ENCODE measurements at places on chromosomes 2 and 18. TPM values are rescaled to one million over a fixed set of nuclear protein-coding genes. Genes with fewer than 3 reads are reported as not detected.
A peak's percentile ranks its signal among the peaks of the same experiment; 100 is the strongest.

GRCh38 chr2:62460175-62460574, 45.8 kb downstream of the TMEM17 start:
- DNase-seq = no peak
- no peak overlapping the region for H3K27ac ChIP-seq
- no peak overlapping the region for H3K4me3 ChIP-seq
- H3K4me1 ChIP-seq = no peaks in the 10 kb centered on the region
- H3K27me3 ChIP-seq = no peaks in the 10 kb centered on the region
- H3K36me3 ChIP-seq = no peaks in the 10 kb centered on the region

The FIGN gene
- total RNA-seq = 27.8 TPM

GRCh38 chr2:200993097-200993496, 29.6 kb upstream of the ORC2 start:
- no peaks in the 10 kb centered on the region for H3K27me3 ChIP-seq
- no peak overlapping the region for H3K27ac ChIP-seq

DNA sequence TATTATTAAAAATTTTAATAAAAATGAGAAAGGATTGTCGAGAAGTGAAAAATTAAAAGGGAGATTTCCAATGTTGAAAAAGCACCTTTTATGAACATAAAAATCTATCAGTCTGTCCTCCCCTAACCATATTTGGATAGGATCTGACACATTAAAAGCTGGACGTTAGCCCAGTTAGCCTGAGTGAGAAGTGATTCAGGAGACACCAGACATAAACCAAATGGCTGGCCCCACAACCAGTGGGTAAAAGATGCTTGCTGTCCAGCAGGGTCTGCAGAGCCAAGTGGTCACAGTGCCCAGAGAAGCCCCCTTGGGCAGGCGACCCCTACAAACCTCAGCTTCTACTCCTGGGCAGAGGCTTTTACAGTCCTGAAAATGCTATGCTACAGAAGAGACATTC, 253.8 kb upstream of the LYPD1 start:
- H3K36me3 ChIP-seq = no peaks in the 10 kb centered on the region
- no peaks in the 10 kb centered on the region for H3K4me1 ChIP-seq
- DNase-seq = no peak
- no peak overlapping the region for H3K27ac ChIP-seq
- no peak overlapping the region for H3K4me3 ChIP-seq
- H3K27me3 ChIP-seq = no peaks in the 10 kb centered on the region

GRCh38 chr2:43100883-43101662, 125.3 kb downstream of the ZFP36L2 start:
- H3K36me3 ChIP-seq = no peaks in the 10 kb centered on the region
- no peaks in the 10 kb centered on the region for H3K4me1 ChIP-seq
- H3K4me3 ChIP-seq = peak overlapping the region; percentile 11
- peak overlapping the region; percentile 76 for H3K27ac ChIP-seq
- H3K27me3 ChIP-seq = no peaks in the 10 kb centered on the region
- peak; percentile 85 for DNase-seq

DNA sequence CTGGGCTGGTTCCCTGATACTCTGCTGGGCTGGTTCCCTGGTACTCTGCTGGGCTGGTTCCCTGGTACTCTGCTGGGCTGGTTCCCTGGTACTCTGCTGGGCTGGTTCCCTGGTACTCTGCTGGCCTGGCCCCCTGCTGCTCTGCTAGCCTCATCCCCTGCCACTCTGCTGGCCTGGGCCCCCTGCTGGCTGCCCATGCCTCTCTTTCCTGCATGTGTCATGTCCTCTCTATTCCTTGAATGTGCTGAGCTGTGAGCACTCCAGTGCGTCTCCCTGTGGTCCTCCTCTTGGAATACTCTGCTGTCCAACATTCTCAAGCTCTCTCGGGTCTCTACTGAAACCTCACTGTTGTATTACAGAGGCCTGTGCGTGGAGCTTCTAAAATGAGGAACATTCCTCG, 216.3 kb downstream of the RNF144A start:
- H3K27ac ChIP-seq = no peak overlapping the region
- H3K4me1 ChIP-seq = no peaks in the 10 kb centered on the region
- H3K36me3 ChIP-seq = no peaks in the 10 kb centered on the region
- no peak overlapping the region for H3K4me3 ChIP-seq
- DNase-seq = no peak

- H3K4me3 ChIP-seq = no peak overlapping the region
- H3K36me3 ChIP-seq = no peaks in the 10 kb centered on the region
- no peaks in the 10 kb centered on the region for H3K4me1 ChIP-seq
- no peaks in the 10 kb centered on the region for H3K27me3 ChIP-seq
- DNase-seq = no peak
Observed at GRCh38 chr2:177796654-177797415, 275.7 kb downstream of the PDE11A start.

The STK11IP gene
- 29.9 TPM for total RNA-seq

GRCh38 chr2:99864561-99865553, 277.5 kb downstream of the AFF3 start:
- H3K36me3 ChIP-seq = no peaks in the 10 kb centered on the region
- no peak overlapping the region for H3K27ac ChIP-seq
- H3K27me3 ChIP-seq = no peaks in the 10 kb centered on the region

The VPS54 gene
- total RNA-seq = 22.0 TPM

DNA sequence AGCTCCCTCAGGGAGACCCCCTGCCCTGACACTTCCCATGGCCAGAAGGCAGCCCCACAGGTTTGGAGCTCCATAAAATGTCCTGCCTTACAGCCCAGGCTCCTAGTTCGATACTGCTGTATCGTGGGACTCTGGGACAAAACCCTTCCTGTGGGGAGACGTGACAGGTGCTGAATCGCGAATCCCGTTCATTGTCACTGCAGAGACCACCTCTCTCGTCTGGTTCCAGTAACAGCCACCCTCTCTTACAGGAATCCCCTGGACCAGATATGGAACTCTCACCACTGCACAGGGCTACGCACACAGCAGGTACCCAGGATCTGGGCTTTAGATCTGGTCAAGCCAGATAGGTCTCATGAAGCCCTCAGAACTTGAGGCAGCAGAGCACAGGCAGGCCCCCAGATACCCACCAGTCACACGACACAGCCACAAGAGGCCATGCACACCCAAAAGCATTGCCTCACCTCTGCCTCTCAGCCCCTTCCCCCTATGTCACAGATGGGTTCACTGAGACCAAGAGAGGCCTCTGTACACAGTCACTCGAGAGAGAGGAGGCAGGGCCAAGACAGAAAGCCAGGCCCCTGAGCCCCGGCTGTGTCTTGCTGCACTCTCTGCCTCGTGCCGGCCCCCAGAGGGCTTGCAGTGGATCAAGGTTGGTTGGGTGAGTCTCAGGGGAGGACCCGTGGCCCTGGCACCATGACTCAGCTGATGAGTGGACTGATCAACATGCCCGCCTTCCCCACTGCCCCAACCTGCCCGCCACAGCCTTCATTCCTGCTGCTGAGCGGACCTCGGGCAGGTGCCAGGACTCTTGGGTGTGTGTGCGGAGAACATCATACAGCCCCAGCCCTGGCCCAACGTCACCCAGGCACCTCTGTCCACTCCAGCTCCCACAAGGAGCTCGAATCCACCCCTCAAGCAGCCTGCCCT, 7.6 kb downstream of the SDC1 start:
- H3K27ac ChIP-seq = no peak overlapping the region
- no peaks in the 10 kb centered on the region for H3K27me3 ChIP-seq
- no peaks in the 10 kb centered on the region for H3K4me1 ChIP-seq
- no peak overlapping the region for H3K4me3 ChIP-seq
- no peak for DNase-seq

GRCh38 chr2:40721595-40721994, 269.7 kb upstream of the SLC8A1 start:
- H3K27me3 ChIP-seq = no peaks in the 10 kb centered on the region
- no peaks in the 10 kb centered on the region for H3K36me3 ChIP-seq
- peaks cover 3% of the 10 kb centered on the region for H3K4me1 ChIP-seq
- H3K4me3 ChIP-seq = no peak overlapping the region
- no peak overlapping the region for H3K27ac ChIP-seq

GRCh38 chr2:7203056-7203467, 285.9 kb downstream of the RNF144A start:
- H3K4me3 ChIP-seq = no peak overlapping the region
- H3K4me1 ChIP-seq = no peaks in the 10 kb centered on the region
- no peak overlapping the region for H3K27ac ChIP-seq

DNA sequence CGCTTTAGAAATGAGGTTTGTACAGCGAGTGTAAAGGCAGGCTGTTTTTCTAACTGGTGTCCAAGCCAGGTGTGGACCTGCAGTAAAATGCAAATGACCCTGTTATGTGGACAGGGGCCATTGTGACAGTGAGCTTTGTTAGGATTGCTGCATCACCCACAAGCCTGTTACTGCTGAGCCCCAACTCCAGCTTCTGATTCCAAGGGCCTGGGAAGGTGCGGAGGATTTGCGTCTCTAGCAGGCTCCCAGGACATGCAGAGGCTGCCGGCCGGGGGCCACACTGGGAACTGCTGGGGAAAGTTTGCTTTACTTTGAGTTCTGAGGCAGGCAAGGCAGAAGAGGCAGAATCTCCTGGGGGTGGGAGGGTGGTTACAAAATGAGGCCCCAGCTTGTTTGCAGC, 164.1 kb downstream of the GLI2 start:
- DNase-seq = peak; percentile 14
- H3K27ac ChIP-seq = no peak overlapping the region
- H3K36me3 ChIP-seq = no peaks in the 10 kb centered on the region
